Activated naive CD8-positive, alpha-beta T cell treated with anti-CD3 and anti-CD28 coated beads, Interleukin-2, amount 10 ng/mL, durations not matched to agents 7 days and 5 days (primary cell): ENCODE measurements at places on chromosomes 11 and 22. TPM values are rescaled to one million over a fixed set of nuclear protein-coding genes. Genes with fewer than 3 reads are reported as not detected.

GRCh38 chr11:128171506-128171905 lies 415.9 kb downstream of the ETS1 start:
- DNase-seq, result no peak

DNA sequence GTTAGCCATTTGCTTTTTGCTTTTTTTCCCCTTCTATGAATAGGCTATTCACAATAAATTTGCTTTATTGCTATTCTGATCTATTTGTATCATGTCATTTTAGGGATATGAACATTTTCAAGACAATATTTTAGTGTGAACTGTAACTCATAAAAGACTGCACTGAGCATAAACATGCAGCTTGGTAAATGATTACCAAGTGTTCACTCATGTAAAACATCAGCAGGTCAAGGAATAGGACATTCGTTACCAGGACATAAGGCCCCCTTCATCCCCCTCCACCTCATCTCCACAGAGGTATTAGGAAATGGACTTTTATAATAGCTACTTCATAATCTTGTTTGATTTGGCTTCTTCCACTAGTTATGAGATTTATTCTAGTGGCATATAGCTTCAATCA lies 12.4 kb downstream of the NLRP14 start:
- DNase-seq, result no peak

Gene SLC15A3
- 7.2 TPM for total RNA-seq

DNA sequence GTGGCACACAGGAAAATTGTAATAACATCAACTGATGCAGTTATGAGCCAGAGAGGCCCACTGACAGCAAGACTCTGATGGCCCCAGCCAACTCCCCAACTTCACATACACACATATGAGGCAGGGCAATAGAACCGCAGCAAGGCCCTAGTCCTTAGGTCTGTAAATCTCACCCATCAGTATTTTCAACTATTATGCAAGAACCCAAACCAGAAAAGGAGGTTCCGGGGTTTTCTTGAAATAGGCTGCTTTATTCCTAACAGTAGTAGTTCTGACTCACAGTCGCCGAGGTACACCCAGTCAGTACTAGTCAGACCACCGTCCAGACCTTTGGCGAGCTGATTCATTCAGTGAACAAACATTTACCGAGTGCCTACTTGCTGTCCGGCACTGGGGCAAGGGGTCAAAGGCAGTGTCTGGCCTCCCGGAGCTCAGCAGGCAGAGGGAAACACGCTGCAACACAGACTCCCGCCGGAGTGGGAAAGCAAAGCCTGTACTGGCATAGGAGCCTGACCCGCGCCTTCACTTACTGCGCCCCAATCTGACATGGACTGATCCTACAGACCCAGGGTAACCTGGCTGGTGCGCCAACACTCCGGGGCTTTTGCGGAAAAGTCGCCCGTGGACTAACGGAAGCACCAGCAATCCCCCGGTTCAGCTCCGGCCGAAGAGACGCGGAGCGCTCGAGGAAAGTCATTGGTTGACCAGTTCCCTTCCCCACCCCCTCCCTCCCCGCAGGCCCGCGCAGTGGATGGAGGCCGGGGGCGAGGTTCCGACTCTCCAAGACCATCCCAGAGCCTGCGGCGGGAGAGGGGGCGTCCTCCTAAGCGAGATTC lies 1.3 kb downstream of the PLEKHA7 start:
- DNase-seq, result no peak

DNA sequence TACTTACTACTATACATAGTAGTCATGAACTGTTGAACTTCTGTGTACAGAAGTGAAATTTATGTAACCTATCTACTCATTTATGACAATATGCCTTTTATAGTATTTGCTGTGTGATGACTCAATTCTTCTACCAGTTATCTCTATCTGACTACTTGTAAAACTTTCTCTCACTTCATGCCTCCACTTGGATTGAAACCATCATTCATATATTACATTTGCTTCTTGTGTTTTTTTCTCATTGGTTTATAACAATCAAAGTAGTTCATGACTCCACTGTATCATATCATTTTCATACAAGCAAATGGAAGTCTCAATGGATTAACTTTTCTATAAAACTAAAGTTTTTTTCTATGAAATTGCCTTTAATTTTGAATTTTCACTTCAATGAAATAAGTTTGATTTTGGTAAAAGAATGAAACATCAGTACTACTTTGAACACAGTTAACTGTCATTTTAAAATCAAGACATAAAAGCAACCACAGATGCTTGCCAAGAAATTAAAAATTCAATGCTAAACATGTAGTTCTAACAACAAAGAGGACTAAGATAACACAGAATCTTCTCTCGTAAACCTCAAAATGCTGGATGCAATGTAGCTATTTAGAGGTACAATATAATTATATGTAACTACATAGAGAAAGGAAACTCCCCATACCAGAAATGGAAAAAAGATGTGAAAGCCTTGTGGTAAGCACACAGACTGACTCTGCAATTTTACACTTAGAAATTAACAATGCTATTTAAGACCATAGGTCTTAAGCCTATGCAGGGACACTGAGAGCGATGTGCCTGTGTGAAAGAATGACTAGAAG lies 27.6 kb upstream of the EXPH5 start:
- DNase-seq, result no peak

Gene KCNK7
- 1.0 TPM for total RNA-seq

Gene CRYAB
- total RNA-seq, result not detected

Gene FEN1
- 87.1 TPM for total RNA-seq

- no peak for DNase-seq
Observed at GRCh38 chr11:109644152-109644551, 222.2 kb downstream of the C11orf87 start.
